ENCODE measurements at places on chromosomes 7 and 10.

GRCh38 chr7:55517191-55517633 is 55.1 kb downstream of the VOPP1 start:
- no peak for DNase-seq

GRCh38 chr10:110513949-110514348 is 16.2 kb downstream of the DUSP5 start:
- no peak for DNase-seq

GRCh38 chr7:27677912-27678612 is 15.4 kb upstream of the HIBADH start:
- DNase-seq, result no peak

- no peak for DNase-seq
These were observed 1.3 kb downstream of the POR start for GRCh38 chr7:75916259-75916658.

GRCh38 chr7:80346704-80347103 is 165.2 kb downstream of the GNAT3 start:
- DNase-seq, result no peak

GRCh38 chr10:7409732-7410168 is 1.1 kb downstream of the SFMBT2 start:
- no peak for DNase-seq

- no peak for DNase-seq
These were observed 12.2 kb downstream of the PPA1 start for GRCh38 chr10:70221030-70221429.

DNA sequence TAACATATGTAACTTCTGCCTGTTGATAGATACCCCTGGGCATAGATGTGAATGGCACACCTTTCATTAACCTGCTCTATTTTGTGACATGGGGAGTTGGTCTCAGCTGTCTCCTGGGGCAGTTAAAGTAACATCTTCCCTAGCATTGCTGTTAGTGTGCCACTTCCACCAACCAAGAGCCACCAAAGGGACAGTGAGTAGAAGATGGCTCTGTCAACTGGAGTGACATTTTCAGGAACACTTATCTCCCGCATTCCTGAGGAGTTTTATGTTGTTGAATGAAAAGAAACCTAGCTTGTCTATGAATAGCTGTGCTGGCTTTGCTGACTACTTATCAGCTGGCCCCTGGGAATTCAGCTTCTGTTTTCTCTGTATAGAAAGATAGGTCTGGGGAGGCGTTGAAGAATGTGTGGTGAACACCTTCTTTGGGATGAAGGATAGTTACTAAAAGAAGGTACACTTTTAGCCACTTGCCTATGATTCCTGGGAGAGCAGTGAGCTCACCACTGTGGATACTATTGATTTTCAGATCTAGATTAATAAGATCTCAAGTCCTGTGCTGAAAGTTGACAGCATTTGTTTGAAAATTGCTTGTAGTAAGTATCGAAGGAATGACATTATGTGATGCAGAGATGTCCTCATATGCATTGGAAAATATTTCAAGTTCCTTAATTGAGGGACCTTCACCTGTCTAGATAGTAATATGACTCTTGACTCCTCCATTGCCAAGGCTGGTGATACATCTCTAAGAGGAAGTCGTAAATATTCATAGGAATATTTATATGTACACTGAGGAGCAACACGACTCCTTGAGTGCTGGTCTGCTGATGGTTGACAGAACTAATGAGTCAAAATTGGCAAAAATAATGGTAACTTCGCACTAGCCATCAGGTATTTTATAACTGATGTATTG is 7.6 kb downstream of the STARD3NL start:
- no peak for DNase-seq

DNA sequence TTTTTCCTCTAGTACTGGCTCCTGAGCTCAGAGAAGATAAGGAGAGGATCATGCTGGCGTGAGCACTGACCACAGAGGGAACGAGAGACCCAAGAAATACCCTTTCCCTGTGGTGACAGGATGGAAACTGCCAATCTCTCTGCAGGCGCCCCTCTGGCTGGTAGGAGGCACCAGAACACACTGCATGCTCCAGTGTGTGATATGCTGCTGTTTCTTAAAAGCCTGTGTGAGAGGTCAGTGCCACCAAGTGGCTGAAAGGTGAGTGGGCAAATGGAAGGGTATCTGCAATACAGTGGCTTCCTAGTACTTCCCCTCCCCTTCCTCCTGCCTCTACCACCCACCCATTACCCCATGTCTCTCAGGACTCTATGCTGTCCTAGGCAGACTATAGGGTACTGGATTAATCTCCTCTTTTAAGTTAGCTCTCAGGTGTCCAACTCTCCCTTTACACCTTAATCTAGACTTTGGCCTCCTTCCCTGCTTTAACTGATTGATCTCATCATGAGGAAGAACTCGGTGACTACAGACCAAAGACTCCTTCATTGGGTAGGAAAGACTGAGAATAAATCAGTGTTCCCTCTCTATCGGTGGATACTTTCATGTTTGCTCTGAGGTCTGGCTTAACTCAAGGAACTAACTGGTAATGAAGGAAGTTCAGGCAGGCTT is 283.6 kb downstream of the ADRA2A start:
- DNase-seq, result no peak

DNA sequence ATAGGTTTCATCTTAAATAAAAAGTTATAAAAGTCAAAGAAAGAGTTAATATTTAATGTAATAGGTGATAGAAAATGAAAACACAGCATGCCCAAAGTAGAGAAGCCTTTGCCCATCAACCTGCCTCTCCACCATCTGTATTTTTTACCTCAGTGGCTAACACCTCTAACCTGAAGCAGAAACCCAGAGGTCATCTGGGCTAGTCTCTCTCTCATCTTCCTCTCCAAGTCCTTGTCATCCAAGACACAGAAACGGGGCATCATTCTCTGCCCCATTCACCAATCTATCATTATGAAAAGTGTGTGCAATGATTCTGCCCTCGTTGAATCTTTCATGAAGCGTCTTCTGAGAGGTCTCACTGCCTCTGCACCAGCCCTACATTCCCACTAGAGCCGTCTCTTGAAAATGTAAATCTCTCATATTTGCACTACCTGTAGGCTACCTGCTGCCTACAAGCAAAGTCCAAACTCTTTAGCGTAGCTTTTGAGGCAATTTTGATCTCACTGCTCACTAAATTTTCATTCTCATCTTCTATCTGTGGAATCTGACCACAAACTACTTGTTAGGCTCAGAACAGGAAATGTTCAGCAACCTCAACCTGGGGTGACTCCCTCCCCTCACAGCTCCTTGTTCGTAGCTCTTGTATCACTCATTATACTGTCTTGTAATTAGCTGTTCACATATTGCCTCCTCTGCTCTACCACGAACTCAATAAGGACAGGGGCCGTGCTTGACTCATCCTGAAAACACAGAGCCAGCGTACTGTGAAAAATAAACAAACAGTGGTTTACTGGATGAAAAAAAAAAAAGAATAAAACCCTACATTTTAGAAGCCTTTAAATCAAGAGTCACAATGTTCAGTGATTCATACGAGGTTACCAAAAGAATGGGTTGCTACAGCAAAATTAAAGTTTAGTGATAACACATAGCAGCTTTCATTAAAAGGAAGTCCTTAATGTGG is 83.1 kb downstream of the CTNNA3 start:
- DNase-seq, result no peak

DNA sequence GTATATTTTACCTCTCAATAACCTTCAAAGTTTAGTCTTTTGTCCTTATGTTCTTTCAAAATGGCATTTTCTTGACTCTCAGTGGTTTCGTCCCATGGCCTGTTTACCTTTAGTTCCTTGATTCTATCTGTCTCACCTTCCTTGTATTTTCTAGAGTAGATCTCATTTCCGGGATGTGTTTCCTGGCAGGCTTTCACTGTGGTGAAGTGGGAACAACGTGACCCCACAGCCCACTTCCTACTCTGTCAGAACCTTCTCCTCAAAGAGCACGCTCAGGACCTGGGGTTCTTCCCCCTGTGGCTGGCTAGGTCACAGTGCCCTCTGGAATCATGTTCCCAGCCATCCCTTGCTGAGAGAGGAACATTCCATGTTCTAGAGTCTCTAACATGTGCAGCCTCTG is 129.9 kb upstream of the ZNF32 start:
- DNase-seq, result no peak

- DNase-seq, result no peak
These were observed 760.9 kb upstream of the IGFBP3 start for GRCh38 chr7:46681865-46682503.

DNA sequence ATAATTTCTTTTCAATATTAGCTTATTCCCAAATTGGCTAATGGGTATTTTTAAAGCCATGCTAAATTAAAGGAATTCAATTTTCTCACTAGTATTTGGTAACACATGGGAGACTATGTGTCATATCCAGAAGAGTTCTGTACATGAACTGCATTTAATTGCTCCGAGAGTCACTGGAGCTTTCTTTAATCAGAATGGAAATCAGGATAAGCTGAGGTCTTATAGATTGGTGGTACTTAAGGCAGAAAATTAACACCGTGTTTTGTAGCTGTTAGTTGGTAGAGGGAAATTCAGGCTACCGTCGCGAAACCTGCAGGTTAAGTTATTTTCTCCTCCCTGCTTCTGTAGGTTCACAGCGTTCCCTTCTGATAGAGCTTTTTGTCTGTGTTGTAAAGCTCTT is at the start of gene WEE2:
TSS of gene WEE2 (plus strand) at position 3 of the 400 bp plus-strand sequence. CDS start 406 bp downstream, outside the sequence.
- DNase-seq, result no peak

DNA sequence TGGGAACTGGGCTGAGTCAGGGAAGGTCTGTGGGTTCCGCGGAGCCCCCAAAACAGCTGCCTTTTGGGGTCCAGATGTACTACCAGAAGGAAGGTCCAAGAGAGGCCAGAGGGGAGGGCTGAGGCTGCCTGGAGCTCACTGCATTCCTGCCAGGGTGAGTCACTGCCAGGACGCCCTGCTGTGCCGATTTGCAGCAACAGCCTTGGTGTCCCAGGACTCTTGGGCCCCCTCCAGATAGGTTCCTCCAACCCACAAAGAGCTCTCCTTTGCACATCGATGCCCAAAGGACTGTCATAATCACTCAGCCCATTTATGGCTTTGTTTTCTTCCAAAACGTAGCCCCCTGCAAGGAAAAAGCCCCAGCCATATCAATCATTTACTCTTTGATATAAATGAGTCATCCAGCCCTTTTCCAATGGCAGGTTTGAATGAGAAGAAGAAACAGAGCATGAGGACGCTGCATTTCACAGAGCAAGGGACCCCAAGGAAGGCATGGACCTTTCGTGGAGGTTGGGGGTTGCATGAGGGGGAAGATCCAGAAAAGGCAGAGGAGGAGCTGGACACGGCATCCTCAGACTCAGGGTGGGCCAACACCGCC is 32.2 kb upstream of the COL13A1 start:
- DNase-seq, result no peak

- no peak for DNase-seq
These were observed 40.8 kb upstream of the DLD start for GRCh38 chr7:107850216-107850615.

- DNase-seq, result no peak
These were observed 145.1 kb upstream of the MEOX2 start for GRCh38 chr7:15831606-15832005.

DNA sequence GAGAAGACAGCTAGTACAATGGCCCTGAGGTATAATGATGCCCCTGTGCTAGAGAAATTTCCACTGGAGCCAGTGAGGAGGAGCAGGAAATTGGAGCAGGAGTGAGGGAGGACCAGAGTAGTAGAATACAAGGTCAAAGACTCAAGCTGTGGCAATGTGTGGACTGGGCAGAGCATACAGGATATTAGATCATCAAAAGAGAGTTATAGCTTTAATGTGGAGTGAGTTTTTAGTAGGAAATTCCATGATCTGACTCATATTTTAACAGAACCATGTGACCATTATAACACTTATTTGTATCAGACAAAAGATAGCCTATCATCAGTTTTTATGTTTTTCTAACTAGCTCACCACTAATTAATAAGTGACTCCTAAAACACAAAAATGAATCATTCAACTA is 154.1 kb downstream of the DGKB start:
- no peak for DNase-seq

DNA sequence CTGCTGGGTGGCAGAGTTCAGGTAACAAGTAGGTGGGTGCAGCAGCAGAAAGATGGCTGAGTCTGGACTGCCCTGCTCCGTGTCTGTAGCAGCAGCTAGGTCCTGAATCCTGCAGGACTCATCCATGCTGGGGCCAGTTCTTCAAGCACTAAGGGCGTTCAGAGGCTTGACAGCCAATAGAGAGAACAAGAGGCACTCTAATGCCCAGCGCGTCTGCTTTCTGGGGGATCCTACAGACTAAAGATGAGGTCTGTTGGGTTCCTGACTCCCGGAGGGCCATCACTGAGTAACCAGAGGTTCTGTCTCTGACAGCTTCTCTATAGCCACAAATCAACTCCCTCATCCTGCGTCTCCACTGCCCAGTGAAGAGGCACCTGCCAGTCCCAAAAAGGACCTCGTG is 125.5 kb downstream of the PTPN20 start:
- no peak for DNase-seq

GRCh38 chr10:29437871-29438270 is 149.0 kb downstream of the LYZL1 start:
- no peak for DNase-seq

DNA sequence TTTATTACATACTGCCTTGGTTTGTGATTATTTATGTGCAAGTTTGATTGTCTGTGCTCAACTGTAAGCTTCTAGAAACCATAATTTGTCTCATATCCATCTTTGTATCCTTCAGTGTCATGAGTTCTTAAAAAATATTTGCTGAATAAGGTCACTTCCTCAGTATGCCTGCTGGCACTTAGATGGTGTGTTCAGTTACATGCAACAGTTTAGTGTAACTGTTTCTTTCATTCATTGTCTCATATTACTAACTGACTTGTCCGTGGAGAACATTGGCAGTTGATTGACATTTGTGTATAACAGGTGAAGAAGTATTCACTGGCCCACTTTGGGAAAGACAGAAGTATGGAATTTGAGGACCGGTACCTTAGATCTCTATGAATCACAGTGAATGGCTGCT is 236.9 kb downstream of the PRKG1 start:
- DNase-seq, result no peak

GRCh38 chr7:114784746-114785145 is 137.1 kb upstream of the MDFIC start:
- peak; percentile 68 for DNase-seq

GRCh38 chr10:109902992-109903947 is 20.0 kb downstream of the XPNPEP1 start:
- DNase-seq, result peak; percentile 11

DNA sequence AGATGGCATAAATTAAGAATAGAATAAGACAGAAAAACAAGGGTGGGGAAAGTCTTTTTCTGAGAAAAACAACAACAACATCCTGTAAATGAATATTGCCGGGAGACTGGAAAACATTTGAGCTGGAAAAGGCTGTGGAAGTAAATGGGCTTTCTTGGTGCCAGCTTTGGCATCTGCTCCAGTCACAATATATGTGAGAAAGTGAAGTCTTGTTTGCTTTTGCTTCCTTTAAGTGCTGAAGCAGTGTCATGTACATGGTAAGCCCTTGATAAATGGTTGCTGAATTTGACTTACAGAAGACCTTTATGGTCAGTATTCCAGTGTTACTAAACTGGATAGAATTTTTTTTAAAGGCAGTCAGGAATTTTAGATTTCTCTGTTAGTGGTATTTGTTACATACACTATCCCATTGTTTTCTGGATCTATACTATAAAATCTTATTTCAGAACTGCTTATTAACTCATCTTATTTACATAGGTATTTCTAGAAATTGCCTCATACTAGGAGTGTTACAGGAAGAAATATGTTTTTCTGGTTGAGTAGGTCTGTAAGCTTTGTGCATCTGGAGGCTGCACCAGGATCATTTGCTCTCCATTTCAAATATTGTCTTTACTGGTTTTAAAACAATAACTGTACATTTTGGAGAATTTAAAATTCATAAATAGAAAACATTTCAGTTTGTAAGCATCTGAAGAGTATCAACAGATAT is 201.7 kb upstream of the FOXP2 start:
- DNase-seq, result no peak

GRCh38 chr10:124619195-124619594 is 125.0 kb downstream of the FAM53B start:
- no peak for DNase-seq
